Transverse colon (tissue), 4 donors: ENCODE measurements at places on chromosomes 7 and 10.

DNA sequence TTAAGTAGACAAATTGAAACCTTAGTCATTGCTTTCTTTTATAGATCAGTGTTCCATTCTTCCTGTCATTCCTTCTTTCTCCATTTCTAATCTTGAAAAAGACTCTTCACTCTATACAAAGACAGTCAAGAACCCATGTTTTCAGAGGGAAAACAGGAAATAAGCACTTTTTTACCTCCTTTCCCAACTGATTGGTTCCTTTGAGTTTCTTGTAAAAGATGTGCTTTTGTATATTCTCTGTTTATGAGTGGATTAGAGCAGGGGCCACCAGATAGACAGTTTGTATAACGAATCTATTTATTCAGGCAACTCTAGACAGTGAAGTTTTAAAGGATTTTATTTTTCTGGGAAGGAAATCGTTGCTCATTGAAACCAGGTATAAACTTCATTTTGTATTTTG, 49.8 kb downstream of the SHOC2 start:
- DNase-seq, result no peak

DNA sequence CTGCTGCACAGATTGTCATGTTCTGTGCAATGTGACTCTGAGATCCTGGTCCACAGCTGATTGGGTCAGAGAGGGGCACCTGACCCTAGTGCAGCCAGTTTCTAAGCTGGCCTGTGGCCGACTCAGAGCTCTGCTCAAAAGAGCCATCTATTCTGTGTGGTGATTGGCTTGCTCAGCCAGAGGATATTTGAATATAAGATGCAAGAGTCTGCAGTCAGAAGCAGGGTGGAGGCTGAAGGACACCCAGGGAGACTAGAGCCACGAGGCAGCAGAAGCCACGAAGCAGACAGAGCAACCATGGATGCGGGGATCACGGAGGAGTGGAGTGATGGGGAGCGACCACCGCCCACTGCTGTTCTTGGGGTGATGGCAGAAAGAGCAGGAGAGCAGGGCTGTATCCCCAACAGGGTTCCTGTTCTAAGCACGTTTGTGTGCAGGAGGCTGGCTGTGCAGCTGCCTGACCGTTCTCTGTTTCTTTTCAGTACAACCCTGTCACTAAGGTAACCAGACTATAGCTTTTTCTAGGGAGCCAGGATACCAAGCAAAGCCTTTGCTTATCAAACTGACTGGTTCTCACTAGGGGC, 19.5 kb upstream of the RHEB start:
- DNase-seq, result no peak

DNA sequence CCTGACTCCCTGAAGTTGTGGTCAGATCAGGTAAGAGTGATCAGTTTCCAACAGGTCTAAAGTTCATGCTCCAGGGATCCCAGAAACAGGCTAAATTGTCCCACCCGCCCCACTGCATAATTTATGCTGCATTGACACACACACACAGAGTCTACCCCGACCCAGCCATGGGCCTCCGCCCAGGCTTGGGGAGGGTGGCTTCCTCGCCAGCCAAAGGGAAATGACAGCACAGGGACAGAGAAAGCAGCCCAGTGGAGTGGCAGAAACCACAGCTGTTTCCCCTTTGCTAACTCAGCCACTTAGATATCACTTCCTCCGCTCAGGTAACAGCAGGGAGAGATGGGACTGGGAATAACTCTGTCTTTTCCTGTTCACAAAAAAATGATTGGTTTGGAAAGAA, 9.4 kb downstream of the SH3PXD2A start:
- DNase-seq, result peak; percentile 57

- no peak for DNase-seq
Observed at GRCh38 chr10:101029520-101030295, 1.2 kb downstream of the PDZD7 start.

- no peak for DNase-seq
Observed at GRCh38 chr10:4733150-4733842, 92.7 kb upstream of the AKR1E2 start.

DNA sequence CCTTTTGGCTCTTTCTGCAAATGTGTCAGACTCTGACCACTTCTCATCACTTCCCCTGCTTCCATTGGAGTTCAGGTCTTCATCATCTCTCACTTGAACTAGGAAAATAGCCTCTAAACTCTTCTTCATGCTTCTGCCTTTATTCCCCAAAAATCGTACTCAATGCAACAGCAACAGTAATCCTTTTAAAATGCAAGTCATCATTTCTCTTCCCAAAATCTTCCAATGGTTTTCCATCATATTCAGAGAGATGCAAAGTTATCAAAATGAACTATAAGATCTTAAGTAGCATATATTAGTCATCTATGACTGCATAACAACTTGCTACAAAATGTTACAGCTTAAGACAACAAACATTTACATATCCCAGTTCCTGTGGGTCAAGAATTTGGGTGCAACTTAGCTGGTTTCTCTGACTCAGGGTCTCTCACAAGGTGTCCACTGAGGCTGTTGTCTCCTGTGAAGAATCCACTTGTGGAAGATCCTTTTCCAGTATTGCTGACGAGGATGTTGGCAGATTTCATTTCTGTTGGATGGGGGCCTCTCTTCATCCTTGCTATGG, 31.0 kb upstream of the ETV1 start:
- DNase-seq, result no peak

- DNase-seq, result no peak
Observed at GRCh38 chr7:114364151-114364550, 50.5 kb upstream of the FOXP2 start.

DNA sequence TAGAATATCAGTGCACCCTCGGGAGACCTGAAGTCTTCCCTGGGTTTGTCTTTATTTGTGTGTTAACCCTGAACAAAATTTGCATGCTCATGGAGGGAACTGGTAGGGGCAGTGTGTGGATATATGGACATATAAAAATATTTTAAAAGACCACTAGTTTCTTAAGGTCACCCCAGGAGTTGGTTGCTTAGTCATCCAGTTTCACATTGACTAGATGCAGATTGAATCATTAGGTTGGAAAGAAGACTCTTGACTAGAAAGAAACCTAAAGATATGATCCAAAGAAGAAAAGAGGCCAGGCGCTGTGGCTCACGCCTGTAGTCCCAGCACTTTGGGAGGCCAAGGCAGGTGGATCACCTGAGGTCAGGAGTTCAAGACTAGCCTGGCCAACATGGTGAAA, 137.1 kb downstream of the KAT6B start:
- no peak for DNase-seq

DNA sequence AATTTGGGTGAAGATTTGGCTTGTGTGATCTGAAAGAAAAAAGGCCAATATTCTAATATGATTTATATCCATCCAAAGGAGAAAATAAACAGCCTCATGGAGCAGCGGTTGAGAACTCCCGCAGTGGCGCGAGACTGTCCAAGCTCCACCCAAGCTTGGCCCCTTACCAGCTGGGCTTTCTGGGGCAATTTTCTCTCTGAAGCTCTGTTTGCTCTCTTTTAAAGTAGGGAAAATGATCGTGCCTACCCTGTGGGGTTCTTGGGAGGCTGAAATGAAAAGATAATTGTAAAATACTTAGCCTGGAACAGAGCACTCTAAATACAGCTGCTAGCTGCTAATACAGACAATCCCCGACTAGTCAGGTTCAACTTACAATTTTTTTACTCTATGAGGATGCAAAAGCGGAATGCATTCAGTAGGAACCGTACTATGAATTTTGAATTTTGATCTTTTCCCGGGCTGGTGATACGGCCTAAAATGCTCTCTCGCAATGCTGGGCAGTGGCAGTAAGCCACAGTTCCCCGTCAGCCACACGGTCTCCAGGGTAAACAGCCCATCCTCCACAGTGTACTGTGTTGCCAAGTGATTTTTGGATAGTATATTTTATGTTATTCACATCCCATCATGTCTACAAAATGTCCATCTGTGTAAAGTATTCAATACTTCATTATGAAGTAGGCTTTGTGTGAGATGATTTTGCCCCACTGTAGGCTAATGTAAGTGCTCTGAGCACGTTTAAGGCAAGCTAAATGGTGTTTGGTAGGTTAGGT, 137.7 kb downstream of the CHN2 start:
- DNase-seq, result no peak

DNA sequence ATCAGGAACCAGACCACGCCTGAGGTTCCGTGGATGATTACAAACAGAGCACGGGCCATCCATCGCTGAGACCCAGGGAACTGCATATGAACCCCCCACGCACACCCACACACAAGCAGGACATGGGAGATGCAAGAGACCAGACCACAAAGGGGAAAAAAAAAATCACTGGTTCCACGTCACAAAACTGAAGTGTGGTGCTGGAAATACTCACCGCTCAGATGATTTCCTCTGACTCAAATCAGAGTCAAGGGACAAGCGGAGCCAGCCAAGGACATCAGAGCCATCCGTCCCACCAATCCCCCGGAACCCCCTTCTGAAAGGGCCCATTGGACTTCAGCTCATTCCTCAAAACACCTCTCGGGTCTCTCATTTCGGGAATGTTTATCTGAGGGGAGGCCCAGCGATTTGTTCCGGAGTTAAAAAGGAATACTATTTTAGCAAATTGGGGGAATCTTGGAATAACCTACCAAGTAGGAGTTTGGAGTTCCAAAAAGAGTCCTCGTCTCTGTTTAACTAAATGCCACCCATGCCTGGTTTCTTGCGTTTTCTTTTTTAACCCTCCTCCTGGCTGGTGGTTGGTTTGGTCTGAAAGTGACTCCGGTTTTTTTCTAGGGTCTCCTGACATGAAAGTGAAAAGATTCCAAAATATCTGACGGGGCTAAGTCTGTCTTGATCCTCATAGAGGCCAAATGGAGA, 15.0 kb downstream of the SNX8 start:
- no peak for DNase-seq

DNA sequence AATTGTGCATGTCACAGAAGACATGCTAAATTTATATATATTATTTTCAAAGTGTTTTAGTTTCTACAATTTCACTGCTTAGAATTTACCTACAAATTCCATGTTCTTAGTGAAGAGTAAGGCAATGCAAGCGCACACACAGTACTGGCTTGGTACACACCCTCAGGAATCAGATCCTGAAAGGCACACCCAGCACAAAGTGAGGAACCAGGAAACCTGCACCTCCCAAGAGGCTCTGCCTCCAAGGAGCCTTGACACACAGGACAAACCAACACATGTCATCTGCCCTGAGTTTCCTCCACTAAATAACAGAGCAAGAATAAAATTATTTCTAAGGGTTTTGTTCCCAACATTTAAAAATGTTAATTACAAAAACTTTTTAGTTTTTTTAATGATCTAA, 156.2 kb downstream of the PARD3 start:
- DNase-seq, result peak; percentile 34

GRCh38 chr10:89053555-89053954, 63.0 kb downstream of the FAS start:
- no peak for DNase-seq

- DNase-seq, result no peak
Observed at GRCh38 chr10:20299034-20299736, 483.0 kb downstream of the PLXDC2 start.

DNA sequence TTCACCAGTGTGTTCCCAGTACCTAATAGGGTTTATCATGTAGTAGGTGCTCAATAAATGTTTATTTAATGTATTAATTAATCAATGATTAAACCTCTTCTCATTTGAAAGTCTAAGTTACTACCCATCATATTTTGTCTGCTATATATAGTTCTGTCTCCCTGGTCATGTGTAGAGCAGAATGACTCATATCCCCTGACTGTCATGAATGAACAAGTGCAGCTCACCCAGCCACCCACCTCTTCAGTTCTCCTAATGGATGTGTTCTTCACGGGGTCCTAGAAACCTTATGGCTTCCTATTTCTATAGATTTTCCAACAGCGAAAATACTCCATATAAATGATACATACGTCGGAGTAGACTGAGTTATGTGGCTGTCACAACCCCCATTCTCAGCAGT, 64.5 kb downstream of the HIF1AN start:
- DNase-seq, result no peak

GRCh38 chr10:129192344-129193128, 274.5 kb upstream of the MGMT start:
- DNase-seq, result no peak

- no peak for DNase-seq
Observed at GRCh38 chr7:68688416-68689086, 909.7 kb upstream of the AUTS2 start.

DNA sequence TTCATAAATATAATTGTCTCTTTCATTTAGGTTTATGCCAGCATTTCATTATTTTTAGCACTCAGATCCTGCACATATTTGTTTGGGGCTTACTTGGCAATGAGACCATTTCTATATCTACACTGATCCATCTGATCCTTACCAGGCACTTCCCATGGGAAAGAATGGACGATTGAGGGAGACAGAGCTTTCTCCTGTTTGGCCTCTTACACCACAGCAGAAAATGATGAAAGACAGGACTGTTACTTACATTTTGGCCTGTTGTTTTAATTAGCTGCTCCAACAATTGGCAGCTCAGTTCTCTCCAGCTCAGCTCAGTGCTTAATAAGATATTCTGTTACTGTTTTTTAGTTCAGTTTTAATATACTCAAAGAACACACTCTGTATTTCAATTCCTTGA, 77.6 kb upstream of the RSU1 start:
- DNase-seq, result no peak

GRCh38 chr7:120842121-120842621, 15.8 kb downstream of the TSPAN12 start:
- no peak for DNase-seq

GRCh38 chr7:26627891-26628341, 236.5 kb downstream of the SKAP2 start:
- DNase-seq, result no peak

- peak; percentile 35 for DNase-seq
Observed at GRCh38 chr10:22253580-22253882, 35.7 kb upstream of the EBLN1 start.

DNA sequence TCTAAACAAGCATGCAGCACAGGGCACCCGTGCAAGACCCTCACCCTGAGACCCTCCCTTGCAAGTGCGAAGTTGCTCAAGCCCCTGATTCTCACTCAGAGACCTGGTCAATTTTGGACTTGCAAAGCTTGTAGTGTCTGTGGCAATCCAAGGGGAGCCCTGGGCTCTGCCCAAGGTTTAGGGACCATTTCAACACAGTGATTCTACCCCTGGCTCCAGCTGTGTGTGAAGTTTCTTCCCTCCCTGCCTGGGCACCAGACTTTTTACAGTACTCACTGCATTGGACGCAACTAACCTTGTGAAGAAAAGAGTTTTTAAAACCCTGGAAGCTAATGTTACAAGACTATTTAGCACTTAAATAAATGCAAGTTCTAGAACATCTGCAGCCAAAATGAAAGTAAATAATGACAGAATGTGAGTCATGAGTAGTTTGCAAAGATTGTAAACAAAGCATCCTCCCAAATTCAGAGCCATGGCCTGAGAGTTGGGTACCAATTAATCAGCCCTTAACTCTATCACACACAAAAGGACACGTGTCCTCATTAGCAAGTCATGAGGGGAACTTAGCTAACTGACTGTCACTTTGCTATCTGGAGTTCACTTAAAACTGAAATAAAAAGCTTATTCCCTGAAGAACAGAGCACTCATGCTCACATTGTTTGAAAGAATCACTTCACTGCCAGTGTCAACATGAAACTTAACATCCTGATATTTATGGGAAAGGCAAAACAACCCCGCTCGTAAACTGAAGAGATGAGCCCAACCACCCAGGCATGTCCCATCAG, 48.1 kb downstream of the RGS10 start:
- no peak for DNase-seq

DNA sequence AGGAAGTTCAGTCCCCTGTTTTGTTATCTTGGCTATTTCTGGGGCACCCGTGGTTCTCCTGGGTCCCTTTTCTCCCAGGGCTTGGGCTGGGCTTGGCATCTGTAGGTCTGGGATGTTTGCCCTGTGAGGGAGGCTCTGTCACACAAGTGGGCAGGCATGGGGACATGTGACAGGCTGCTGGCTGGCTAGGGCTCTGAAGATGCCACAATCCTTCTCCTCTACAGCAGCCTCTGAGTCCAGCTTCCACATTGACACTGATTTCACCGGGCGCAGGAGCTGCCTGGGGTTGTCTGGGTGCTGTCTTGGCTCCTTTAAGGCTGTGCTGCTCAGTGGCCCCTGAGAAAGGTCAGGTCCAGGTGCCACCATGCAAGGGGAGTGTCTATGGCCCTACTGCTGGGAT, 37.4 kb upstream of the ZNF716 start:
- no peak for DNase-seq
